ENCODE measurements at places on chromosomes 16 and 17. TPM values are rescaled to one million over a fixed set of nuclear protein-coding genes. Genes with fewer than 3 reads are reported as not detected.

The KRT31 gene
- total RNA-seq = not detected

The FBXL16 gene
- total RNA-seq = 11.9 TPM

The KIF22 gene
- total RNA-seq = 88.2 TPM

The SYCE1L gene
- total RNA-seq = 2.5 TPM

The CFAP97D1 gene
- 0.03 TPM for total RNA-seq

The CDR2L gene
- total RNA-seq = 75.0 TPM

The NFAT5 gene
- total RNA-seq = 3.2 TPM

The ETV4 gene
- total RNA-seq = 62.4 TPM

The MT1A gene
- 31.5 TPM for total RNA-seq

The RNF112 gene
- total RNA-seq = 0.48 TPM

The NAGLU gene
- total RNA-seq = 42.7 TPM

The PRAC2 gene
- not detected for total RNA-seq

The KCNH4 gene
- total RNA-seq = 0.36 TPM

The TEX14 gene
- 0.16 TPM for total RNA-seq

The EIF3CL gene
- 73.4 TPM for total RNA-seq

The PRR11 gene
- 54.9 TPM for total RNA-seq

The TERB1 gene
- not detected for total RNA-seq

The HS3ST3A1 gene
- total RNA-seq = 0.31 TPM

The KRT23 gene
- 0.29 TPM for total RNA-seq

The CCDC200 gene
- total RNA-seq = 0.12 TPM

The PRSS27 gene
- total RNA-seq = 0.82 TPM

The KRTAP2-1 gene
- total RNA-seq = not detected

The TM4SF5 gene
- 0.39 TPM for total RNA-seq

The HBM gene
- not detected for total RNA-seq

The EFTUD2 gene
- total RNA-seq = 135 TPM

The PIK3R6 gene
- not detected for total RNA-seq

The NPB gene
- 0.59 TPM for total RNA-seq

The SOST gene
- not detected for total RNA-seq

The SLC13A2 gene
- 0.12 TPM for total RNA-seq

The SLC6A4 gene
- total RNA-seq = 0.05 TPM

The C16orf96 gene
- not detected for total RNA-seq

The FN3K gene
- 8.9 TPM for total RNA-seq

The DOC2A gene
- total RNA-seq = 2.5 TPM

The RPS15A gene
- 2,288 TPM for total RNA-seq

The KRT17 gene
- total RNA-seq = 1.9 TPM

The CNOT1 gene
- total RNA-seq = 158 TPM
